Right renal cortex interstitium (tissue), 3 donors: ENCODE measurements at places on chromosomes 3 and 15.

- no peak for DNase-seq
These were observed 8.7 kb downstream of the BTD start for GRCh38 chr3:15610082-15610759.

- DNase-seq = peak; percentile 12
These were observed 364.9 kb upstream of the RBMS3 start for GRCh38 chr3:28915741-28916500.

GRCh38 chr3:29972320-29972993, 633.9 kb upstream of the TGFBR2 start:
- no peak for DNase-seq

- DNase-seq = no peak
These were observed 7.7 kb upstream of the CX3CR1 start for GRCh38 chr3:39287216-39288164.

DNA sequence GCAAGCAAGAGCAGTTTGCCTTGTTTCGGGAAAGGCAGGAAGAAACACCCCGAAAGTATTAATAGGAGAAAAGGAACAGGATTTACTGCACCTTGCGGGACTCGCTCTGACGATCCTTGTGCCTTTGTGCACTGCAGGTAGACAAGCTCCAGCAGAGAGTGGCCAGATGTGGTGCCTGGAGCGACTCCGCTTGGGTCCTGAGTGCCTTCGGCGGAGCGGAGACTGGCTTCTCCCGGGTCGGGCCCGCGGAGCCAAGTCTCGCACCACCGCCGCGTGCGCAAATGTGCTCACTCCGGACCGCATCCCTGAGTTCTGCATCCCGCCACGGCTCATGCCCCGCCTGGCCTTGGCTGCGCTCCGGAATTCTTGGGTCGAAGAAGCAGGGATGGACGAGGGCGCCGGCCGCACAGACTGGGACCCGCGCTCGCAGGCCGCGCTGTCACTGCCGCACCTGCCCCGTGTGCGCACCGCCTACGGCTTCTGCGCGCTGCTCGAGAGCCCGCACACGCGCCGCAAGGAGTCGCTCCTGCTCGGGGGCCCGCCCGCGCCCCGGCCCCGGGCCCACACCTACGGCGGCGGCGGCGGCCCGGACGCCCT, 769 bp downstream of the C2CD4A start:
- no peak for DNase-seq

GRCh38 chr3:53161450-53161819, 426 bp downstream of the PRKCD start:
- DNase-seq = no peak

- DNase-seq = no peak
These were observed 30.8 kb downstream of the TOP2B start for GRCh38 chr3:25633919-25634318.

GRCh38 chr3:78614486-78614885, 1153.3 kb downstream of the ROBO1 start:
- no peak for DNase-seq

DNA sequence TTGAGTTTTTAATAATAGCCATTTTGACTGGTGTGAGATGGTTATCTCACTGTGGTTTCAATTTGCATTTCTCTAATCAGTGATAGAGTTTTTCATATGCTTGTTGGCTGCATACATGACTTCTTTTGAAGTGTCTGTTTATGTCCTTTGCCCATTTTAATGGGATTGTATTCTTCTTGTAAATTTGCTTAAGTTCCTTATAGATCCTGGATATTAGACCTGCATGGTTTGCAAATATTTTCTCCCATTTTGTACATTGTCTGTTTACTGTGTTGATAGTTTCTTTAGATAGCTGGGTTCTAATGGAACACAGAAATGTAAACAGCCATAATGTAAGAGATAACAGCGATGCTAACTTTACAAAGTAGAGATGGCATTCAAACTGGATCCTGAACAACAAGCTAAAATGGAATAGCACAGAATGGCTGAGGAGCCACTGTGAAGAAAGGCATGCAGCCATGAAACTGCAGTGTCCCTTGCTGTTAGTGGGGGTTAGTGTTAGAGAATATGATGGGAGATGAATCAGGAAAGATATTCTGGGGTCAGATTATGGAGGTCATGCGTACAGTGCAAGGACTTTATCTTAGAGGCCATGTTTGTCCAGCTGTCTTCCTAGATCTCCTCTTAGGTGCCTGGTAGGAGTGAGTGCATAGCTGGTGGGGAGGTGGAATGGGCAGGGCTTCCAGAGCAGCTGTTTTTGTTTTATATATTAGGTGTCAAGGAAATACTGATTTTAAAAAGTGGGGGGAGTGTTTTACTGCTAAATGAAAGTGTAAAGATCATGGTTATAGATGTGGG, 48.1 kb downstream of the BBS4 start:
- no peak for DNase-seq

GRCh38 chr3:122572940-122573412, 4.5 kb upstream of the PARP15 start:
- DNase-seq = no peak

DNA sequence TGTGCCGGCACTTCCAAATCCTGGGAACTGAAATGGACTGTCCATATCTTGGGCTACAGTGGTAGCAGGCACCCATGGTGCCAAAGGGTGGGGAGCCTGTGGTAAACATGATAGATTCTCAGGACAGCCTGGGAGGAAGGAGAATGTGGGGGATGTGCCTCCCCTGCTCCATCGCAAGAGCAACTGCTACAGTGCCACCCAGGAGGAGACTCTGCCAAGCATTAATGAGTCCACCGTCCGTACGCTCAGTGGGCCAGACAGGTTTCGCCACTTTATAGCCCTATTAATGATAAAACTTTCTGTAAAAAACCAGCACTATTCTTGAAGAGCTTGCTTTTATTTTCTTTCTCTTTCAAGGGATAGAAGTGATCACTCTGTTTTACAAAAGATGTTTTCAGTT, 75.2 kb downstream of the FMN1 start:
- no peak for DNase-seq

DNA sequence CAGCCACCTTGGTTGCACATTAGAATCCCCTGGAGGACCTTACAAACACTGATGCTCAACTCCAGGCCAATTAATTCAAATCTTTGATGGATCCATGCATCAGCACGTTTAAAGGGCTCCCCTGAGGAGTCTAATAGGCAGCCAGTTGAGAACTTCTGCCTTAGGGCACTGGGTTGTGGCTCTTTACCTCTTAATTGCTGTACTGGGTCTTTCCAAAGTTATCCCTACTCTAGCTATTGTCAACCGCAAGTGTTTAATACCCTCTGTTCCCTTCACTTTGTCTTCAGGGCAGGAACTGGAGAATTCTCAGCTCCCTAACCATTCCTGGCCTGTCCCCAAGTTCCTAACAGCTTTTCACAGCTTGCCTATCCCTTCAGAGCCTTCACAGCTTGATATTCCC, 15.0 kb upstream of the FAM174B start:
- DNase-seq = no peak

DNA sequence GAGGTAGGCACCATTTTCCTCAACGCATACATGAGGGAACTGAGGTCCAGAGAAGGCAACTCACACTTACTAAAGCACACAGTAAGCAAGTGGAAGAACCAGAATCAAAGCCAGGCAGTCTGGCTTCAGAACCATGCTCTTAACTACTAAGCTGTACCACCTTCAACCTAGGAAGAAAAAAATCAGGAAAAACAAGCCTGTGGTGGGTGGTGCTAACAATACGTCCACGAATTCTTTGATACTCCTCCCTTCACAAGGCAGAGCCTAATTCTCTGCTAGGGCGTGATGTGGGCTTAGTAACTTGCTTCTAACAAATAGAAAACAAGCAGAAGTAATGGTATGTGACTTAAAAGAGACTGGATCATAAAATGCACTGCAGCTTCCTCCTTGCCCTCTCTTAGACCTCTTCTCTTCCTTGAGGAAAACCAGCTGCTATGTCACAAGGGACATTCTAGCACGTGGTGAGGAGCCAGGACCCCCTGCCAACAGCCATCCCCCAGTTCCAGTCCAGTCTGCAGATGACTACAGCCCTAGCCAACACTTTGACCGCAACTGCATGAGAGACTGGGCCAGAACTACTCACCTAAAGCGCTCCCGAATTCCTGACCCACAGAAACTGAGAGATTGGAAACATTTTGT, 36.9 kb downstream of the HACD2 start:
- no peak for DNase-seq

GRCh38 chr15:60121845-60122244, 117.7 kb downstream of the FOXB1 start:
- no peak for DNase-seq

- DNase-seq = no peak
These were observed 619 bp upstream of the CMTM8 start for GRCh38 chr3:32237670-32238452.

DNA sequence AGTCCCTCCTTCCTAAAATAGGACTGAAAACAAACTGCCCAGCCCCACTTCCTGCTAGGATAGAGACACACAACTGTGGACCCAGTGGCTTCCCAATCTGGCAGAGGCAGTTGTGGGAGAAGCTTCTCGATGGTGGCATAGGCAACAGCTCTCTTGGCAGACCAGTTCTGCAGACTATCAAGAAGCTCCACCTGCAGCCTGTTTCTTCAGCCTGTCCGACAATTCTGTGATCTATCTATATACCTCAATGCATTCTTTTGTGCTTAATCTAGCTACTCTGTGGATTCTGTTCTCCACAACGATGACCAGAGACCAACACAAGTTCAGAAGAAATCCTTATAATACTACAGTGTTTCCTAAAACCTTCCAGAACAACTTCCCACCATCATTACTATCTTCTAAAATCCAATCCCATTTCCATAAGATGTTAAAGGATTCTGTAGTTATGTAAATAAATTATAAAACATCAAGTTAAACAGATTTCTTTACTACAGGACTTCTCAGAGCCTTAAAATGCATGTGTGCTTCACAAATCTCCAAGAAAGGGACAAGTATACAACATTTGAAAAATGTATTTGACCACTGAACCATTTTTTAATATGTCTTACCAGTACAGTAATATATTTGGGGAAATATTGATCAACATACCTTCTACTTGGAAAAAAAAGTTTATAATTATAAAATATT, 57.7 kb downstream of the IGF2BP2 start:
- DNase-seq = no peak

- no peak for DNase-seq
These were observed 5.4 kb upstream of the RFX7 start for GRCh38 chr15:56249092-56249491.

- no peak for DNase-seq
These were observed 40.9 kb upstream of the SMAD3 start for GRCh38 chr15:67024314-67024997.

DNA sequence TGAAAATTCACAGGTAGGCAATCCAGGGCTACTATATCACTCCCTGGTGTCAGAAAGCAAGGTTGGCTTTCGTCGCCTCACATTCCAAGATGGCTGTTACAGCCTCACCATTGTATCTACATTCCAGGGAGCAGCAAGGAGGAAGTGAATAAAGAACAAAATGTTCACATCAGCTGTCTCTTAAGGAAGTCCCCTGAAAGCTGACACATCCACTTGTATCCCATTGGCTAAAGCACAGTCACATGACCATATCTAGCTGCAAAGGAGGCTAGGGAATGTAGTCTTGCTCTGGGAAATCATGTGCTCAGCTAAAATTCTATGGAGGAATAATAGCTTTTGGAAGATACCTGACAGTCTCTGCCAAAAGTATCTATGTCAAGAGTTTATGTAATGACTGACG, 12.8 kb upstream of the GATA2 start:
- DNase-seq = no peak
